Stimulated activated CD4-positive, alpha-beta T cell treated with anti-CD3 and anti-CD28 coated beads, Interleukin-15, amount 100 ng/mL, for 48 hours (primary cell): ENCODE measurements at places on chromosomes 3 and 15.

GRCh38 chr15:60735559-60736047 lies 256.7 kb upstream of the ICE2 start:
- DNase-seq: no peak

DNA sequence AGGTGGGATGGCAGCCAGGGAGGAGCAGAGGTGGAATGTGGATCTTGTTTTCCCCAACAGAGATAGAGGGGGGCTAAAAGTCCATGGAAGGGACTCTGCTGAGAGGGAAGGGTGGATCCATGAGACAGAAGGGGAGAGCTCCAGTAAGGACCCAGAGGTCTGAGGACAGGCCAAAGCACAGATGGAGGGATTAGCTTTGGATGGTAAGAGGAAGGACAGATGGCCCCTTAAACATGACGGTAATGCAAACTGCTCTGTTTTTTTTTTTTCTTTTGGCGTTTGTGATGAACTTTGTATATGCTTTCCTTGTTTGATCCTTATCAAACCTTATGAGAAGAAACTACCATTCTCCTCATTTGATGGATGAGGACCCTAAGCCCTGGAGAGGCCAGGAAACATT lies 96.2 kb downstream of the IGF1R start:
- no peak for DNase-seq

DNA sequence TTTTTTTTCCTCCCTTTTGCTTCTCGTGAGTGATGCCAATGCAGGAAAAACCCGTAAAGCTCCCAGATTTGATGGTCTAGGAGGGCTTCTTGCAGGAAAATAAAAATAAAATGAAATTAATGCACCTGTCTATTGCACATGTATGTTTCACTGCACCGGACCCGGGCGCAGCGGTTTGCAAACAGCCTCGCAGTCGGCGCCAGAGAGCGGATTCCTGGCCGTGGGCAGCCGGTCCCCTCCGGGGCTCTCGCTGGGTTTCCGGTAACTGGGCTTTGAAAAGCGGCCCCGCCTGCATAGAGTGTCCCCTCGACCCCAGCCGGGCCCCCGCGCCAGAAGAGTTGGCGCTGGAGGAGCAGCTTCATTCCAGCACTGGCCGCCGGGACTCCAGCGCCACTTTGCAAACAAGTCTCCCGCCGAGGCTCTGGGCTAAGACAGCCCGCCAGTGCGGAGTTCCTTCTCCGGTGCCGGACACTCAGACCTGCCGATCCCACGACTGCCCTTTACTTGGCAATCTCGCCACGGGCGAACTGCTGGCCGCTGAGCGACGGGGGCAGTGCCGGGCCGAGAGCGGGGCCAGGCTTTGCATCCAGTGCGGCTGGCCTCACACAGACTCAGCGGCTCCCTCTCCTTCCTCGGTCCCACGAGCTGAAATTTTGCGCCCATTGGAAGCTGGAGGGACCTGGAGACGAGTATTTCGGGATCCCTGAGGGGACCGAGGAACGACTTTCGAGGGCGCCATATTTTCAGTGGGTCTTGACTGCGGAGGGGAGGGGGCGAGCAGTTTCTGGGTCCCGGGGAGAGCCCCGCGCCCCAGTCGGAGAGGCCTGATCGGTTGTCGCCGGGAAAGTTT lies 225.9 kb upstream of the C2CD4B start:
- DNase-seq: no peak

DNA sequence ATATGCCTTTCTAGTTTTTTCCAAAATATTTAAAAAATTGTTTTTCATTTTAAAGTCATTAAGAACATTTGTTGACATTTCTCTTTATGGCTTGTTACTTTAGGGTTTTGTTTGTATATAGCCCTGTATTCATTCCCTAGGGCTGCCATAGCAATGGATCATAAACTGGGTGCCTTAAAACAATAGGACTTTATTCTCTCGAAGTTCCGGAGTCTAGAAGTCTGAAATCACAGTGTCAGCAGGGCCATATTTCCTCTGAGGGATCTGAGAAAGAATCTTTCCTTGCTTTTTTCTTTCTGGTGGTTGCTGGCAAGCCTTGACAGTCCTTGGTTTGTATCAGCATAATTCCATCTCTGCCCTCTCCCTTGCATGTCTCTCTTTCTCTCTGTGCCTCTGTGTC lies 63.4 kb upstream of the CADPS start:
- DNase-seq: no peak

- DNase-seq: no peak
Measured at GRCh38 chr3:168362661-168363247, 267.0 kb upstream of the GOLIM4 start.
